Activated naive CD4-positive, alpha-beta T cell treated with anti-CD3 and anti-CD28 coated beads for 36 hours (primary cell): ENCODE measurements at places on chromosomes 13 and 19.

- H3K27ac ChIP-seq: no peak overlapping the region
- H3K4me1 ChIP-seq: no peaks in the 10 kb centered on the region
- H3K36me3 ChIP-seq: peaks cover 5% of the 10 kb centered on the region
- no peaks in the 10 kb centered on the region for H3K27me3 ChIP-seq
- no peak for DNase-seq
- H3K4me3 ChIP-seq: no peak overlapping the region
Observed at GRCh38 chr19:4359627-4360000, 16.3 kb downstream of the MPND start.

DNA sequence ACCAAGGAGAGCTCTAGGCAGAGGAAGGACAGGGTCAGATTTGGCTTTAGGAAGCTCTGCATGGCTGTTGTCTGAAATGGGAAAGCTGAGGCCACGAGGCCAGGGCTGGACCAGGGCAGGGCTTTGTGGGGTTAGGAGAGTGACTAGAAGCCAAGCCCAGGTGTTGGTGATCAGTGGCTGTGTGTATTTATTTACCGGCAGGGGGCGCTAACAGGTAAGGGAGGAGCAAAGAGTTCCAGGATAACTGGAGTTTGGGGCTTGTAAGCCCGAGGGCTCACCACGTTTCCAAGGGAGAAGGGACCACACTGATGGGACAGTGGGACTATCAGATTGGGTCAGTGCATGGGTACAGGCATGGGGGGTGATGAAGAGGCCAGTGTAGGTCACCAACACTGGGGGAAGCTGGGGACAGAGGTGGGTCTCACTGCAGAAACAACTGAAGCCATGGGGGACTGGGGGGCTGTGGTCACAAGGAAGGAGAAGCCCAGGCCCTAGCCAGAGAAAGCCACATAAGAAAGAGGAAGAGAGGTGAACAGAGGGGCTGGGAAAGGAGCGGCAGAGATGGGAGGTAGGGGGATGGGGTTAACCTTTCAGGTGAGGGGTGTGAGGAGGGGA, 3.9 kb downstream of the TMEM147 start:
- peaks cover 20% of the 10 kb centered on the region for H3K36me3 ChIP-seq
- DNase-seq: peak; percentile 72
- peaks cover 31% of the 10 kb centered on the region for H3K4me1 ChIP-seq
- no peak overlapping the region for H3K27ac ChIP-seq

- DNase-seq: no peak
- no peaks in the 10 kb centered on the region for H3K36me3 ChIP-seq
- H3K27ac ChIP-seq: no peak overlapping the region
- H3K4me1 ChIP-seq: no peaks in the 10 kb centered on the region
Observed at GRCh38 chr13:58907347-58907746, 1256.4 kb downstream of the DIAPH3 start.

DNA sequence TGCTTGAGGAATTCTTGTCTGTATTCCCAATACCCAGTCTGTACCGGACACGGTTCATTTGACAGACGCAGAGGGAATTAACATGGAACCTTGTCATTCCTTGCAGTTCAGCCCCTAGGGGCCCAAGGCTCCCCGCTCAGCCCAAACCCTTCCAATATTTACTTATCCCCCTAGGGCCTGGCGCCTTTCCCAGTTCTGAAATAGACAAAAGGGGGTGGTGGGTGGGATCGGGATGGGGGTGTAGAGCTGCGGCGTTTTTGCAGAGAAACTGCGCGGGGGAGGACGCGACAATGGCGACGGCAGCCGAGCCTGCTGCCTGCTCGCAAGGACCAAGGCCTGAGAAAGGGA, 583 bp downstream of the AKAP8L start:
- peaks cover 16% of the 10 kb centered on the region for H3K36me3 ChIP-seq
- H3K27me3 ChIP-seq: no peaks in the 10 kb centered on the region
- H3K4me3 ChIP-seq: peak overlapping the region; percentile 99
- no peak for DNase-seq

DNA sequence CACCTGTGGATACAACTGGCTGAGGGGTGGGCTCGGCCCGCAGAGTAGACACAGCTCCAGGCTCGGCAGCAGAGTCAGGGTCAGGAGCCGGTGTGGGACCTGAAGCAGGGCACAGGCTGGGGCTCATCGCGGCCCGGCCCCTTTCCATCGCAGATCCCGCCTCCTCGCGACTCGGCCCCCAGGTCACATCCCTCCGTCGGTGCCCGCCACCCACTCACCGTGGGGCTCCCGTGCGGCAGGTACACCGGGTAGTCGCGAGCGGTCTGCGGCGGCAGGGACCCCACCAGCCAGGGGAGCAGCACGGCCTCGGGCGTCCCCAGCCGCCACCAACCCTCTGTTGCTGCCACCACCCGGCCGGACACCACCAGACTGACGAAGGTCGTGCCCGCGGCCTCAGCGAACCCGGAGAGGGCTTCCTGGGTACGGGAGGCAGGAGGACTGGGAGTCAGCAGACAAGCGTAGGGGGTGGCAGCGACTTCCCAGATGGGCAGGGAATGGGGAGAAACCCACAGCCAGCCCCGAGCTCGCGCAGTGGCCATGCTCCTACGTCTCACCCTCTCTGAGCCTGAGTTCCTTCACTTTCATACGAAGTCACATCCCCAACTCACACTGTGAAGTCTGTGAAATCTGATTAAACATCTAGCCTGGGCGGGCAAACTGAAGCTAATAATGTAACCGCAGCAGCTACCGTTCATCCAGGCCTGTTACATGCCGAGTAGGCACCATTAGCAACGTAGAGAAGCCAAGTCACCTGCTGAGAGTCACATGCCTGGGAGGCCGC, 3.7 kb downstream of the FUZ start:
- peak overlapping the region; percentile 59 for H3K27ac ChIP-seq
- H3K36me3 ChIP-seq: peaks cover 4% of the 10 kb centered on the region
- peak; percentile 54 for DNase-seq
- H3K4me3 ChIP-seq: peak overlapping the region; percentile 74
- H3K4me1 ChIP-seq: peaks cover 35% of the 10 kb centered on the region

DNA sequence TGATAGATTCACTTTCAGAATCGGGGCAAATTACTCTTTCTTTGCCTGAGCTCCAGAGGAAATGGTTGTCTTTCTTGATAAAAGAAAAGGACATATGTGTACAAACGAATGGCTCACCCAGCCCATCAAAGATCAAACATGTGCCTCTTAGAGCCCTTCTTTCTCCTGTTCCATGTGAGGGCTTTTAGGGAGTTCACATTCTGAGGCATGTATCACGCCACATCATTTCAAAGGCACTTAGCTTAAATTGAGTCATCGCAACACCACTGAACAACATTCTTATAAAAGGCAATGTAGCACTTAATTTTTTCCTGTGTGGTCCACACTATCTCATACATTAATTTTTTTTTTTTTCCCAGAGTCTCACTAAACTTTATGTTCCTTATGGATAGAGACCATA, 521.0 kb downstream of the SUCLA2 start:
- H3K27ac ChIP-seq: no peak overlapping the region
- H3K4me1 ChIP-seq: no peaks in the 10 kb centered on the region
- no peaks in the 10 kb centered on the region for H3K27me3 ChIP-seq
- no peaks in the 10 kb centered on the region for H3K36me3 ChIP-seq

DNA sequence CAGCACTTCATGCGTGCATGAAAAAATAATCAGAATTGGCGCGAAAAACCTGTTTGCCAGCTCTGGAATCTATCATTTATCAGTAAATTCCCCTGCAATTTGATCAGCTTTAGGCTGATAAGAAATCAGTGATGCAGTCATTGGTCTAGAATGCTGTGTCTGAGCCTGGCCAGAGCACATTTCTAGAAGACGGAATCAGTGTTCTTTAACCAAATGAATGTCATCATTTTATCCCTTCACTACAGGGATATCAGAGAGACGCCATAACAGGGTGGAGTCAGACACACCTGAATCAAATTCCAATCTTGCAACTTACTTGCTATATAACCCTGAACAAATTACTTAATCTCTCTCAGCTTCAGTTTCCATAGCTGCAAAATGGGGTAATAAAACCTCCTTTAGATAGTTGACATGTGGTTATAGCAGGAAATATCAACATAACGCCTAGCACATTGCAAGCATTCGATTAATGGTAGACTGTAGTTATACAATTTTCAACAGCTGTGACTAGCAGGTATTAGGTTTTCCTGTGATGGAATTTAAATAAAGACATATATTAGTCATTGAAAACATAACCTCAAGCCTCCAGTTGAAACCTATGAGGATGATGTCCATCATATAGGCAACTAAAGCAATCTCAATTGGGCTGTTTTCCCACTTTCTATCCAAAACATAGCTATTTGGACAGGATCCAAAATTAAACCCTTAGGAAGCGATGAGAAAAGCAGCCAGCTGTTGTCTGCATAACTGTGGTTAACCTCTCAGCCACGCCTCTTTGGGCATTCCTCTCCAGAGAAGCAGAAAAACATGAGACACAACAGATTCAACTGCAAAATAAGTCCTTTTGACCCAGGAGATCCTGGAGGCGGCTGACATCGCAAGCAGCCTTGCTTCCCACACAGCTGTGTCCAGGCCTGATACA, 51.6 kb upstream of the UBL3 start:
- H3K36me3 ChIP-seq: peaks cover 1% of the 10 kb centered on the region
- peak overlapping the region; percentile 39 for H3K4me3 ChIP-seq
- H3K27ac ChIP-seq: no peak overlapping the region
- H3K4me1 ChIP-seq: peaks cover 19% of the 10 kb centered on the region

DNA sequence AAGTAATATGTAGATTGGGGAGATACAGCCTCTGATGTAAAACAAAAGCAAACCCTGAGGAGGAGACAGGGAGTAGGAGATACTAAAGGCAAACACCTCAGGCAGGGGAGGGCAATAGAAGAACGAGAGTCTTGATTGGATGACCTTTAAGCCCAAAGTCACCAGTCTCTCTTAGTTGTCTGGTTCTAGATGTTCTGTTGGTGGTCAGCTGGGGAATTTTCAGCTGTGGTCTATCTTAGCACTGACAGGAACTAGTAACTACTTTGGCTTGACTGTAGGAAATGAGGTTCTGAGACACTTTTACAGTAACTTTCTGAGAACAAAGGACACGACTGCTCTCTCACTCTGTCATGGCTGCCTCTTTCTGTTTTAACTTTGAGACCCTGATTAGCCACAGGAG, 290.7 kb upstream of the MIR17HG start:
- H3K4me1 ChIP-seq: no peaks in the 10 kb centered on the region
- H3K4me3 ChIP-seq: no peak overlapping the region
- no peaks in the 10 kb centered on the region for H3K36me3 ChIP-seq
- DNase-seq: no peak
- H3K27me3 ChIP-seq: peaks cover 2% of the 10 kb centered on the region

GRCh38 chr19:58538257-58539168, 5.4 kb upstream of the TRIM28 start:
- H3K27ac ChIP-seq: no peak overlapping the region
- H3K36me3 ChIP-seq: no peaks in the 10 kb centered on the region
- H3K27me3 ChIP-seq: peaks cover 17% of the 10 kb centered on the region
- H3K4me3 ChIP-seq: peak overlapping the region; percentile 70

DNA sequence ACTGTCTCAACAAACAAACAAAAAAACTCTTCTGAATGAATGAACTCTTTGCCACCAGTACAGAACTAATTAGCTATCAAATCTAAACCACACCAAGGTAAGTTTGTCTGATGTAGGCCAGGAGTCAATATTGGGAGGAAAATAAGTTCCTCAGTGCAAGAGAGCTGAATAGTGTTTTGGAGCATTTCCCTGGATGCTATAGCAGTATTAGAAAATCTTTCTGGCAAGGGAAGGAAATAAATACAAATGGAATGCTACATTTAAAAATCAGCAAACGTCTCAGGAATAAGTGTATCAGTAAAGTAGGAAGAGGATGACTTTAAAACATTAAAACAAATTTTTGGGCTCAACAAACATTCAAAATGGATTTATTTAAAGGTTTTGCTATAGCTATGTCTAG, 81.3 kb upstream of the TMTC4 start:
- peaks cover 4% of the 10 kb centered on the region for H3K27me3 ChIP-seq

DNA sequence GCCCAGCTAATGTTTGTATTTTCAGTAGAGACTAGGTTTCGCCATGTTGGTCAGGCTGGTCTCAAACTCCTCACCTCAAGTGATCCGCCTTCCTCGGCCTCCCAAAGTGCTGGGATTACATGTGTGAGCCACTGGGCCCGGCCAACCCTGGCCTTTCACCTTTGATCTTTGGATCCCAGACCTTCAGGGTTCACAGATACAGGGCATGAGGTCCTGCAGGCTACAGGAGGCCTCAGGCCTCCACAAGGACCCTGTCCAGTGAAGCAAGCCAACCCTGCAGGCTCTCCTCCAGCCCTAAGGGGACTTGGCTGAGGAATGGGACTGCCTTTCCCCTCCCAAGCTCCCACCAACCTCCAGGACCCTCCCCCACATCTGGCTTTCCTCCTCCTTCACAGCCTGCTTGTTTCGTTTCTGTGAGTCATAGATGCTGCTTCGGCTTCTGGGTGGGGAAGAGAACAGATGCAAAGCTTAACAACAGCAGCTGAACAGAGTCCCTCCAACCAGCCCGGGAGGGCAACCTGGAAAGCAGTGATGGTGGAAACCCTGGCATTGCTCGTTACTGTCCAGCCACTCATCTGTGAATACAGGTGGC, 11.8 kb downstream of the ARHGEF18 start:
- no peak overlapping the region for H3K4me3 ChIP-seq
- DNase-seq: no peak
- peaks cover 20% of the 10 kb centered on the region for H3K36me3 ChIP-seq
- H3K27ac ChIP-seq: no peak overlapping the region
- peaks cover 32% of the 10 kb centered on the region for H3K4me1 ChIP-seq

DNA sequence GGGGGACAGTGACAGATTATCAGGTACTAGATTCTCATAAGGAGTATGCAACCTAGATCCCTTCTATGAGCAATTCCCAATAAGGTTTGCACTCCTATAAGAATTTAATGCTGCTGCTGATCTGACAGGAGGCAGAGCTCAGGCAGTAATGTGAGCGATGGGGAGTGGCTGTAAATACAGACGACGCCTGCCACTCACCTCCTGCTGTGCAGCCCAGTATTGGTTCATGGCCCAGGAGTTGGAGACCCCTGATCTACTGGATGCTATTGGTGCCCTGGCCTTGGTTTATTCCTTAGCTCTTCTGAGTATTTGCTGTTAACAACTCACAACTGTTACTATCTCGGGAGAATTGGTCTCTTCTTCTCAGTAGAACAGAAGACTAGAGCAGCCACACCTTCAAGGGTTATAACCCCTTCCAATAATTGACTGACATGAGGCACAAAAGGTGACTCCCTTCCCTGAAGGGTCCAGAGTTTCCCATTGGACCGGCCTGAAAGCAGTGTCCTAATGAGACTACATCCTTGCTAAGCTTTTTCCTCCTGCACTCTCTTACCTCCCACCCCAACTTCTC, 35.0 kb upstream of the RBM26 start:
- H3K4me1 ChIP-seq: peaks cover 6% of the 10 kb centered on the region
- H3K27me3 ChIP-seq: no peaks in the 10 kb centered on the region
- no peak for DNase-seq
- no peak overlapping the region for H3K27ac ChIP-seq

DNA sequence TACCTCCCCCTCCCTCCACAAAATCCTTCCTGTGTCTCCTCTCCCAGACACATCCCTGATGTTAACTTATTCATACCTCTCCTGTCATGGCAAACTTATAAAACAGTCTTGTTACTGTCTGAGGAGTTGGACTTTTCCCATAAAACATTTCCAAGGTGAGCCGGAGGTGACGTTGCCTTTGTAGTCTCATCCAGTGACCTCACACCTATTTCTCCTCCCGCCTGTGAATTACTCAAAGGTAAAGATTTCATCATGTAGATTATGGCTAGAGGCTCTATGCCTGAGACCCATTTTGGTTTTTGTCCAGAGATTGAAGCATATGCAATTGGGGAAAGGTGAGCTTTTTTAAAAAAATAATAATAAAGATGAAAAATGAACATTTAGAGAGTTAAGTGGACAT, 529.0 kb downstream of the MYO16 start:
- DNase-seq: no peak
- H3K27ac ChIP-seq: no peak overlapping the region
- H3K4me1 ChIP-seq: peaks cover 11% of the 10 kb centered on the region
- no peaks in the 10 kb centered on the region for H3K36me3 ChIP-seq
- H3K27me3 ChIP-seq: peaks cover 46% of the 10 kb centered on the region

- no peak for DNase-seq
- no peaks in the 10 kb centered on the region for H3K27me3 ChIP-seq
- H3K4me1 ChIP-seq: no peaks in the 10 kb centered on the region
- H3K4me3 ChIP-seq: no peak overlapping the region
Observed at GRCh38 chr19:56751078-56751489, 79.5 kb upstream of the ZNF835 start.
